H9 (cell line): ENCODE measurements at places on chromosomes 11 and 22.

- DNase-seq: no peak
Measured at GRCh38 chr11:92682952-92683351, 286.5 kb upstream of the MTNR1B start.

- no peak for DNase-seq
Measured at GRCh38 chr11:20097319-20098221, 62.7 kb downstream of the DBX1 start.

DNA sequence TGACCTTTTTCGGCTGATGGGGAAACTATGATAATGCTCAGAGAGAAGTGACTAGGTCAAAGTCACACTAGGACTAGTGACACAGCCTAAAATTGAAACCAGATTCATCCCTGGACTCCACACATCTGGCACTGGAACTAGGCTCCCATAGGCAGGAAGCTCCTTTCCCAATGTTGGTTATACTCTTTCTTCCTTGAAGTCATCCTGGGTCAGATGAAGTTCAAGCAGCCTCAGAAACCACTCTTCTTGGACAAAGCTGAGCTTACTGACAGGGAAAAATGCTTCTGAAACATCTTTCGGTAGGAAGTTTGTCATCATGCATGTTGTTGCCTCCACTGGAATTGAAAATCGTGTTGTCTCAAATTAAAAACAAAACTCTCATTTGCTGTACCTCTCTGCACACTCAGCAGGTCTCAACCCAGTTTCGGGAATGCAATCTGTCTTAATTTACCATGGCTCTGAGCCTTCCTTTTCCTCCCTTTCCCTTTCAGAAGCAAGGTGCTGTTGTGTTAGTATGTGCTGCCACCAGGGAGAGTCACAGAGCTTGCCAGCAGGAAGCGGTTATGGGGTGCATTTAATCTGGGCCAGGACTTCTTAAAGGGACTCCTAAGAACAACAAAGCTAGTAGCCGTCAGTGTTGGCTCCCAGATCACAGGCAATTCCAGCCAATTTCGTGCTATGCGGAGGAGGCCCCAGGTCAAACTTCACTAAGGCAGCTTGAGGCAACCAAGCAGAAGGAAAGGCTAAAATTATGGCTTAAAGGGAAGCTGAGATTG, 384.8 kb downstream of the TENM4 start:
- DNase-seq: no peak

DNA sequence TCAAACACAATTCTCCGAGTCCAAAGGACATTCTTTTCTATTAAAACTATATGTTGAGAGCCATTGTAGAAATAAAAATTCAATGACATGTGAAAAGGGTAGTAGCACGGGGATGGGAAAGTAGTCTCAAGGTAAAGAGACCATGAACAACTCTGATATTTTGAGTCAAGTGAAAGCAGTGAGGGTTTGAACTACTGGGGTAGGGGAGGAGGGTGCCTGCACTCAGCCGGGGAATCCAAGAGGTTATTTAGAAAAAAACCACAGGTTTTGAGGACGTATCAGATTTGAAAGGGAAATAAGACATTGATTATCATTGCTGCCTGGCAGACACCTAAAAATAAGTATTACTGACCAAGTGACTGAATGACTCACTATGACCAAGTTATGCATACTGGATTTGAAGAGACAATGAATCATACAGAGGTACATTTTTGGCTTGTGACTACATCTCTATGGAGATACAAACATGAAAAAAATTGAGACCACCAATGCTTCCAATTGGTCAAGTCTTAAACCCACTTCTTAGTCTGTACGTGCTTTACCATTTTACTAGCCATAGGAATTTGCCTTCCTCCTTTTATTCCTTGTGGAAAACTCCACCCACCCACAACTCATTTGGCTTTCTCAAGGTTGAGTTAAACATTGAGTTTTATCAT, 2.2 kb upstream of the OR52H1 start:
- no peak for DNase-seq

- DNase-seq: no peak
Measured at GRCh38 chr11:2745511-2745910, 45.7 kb upstream of the KCNQ1OT1 start.

DNA sequence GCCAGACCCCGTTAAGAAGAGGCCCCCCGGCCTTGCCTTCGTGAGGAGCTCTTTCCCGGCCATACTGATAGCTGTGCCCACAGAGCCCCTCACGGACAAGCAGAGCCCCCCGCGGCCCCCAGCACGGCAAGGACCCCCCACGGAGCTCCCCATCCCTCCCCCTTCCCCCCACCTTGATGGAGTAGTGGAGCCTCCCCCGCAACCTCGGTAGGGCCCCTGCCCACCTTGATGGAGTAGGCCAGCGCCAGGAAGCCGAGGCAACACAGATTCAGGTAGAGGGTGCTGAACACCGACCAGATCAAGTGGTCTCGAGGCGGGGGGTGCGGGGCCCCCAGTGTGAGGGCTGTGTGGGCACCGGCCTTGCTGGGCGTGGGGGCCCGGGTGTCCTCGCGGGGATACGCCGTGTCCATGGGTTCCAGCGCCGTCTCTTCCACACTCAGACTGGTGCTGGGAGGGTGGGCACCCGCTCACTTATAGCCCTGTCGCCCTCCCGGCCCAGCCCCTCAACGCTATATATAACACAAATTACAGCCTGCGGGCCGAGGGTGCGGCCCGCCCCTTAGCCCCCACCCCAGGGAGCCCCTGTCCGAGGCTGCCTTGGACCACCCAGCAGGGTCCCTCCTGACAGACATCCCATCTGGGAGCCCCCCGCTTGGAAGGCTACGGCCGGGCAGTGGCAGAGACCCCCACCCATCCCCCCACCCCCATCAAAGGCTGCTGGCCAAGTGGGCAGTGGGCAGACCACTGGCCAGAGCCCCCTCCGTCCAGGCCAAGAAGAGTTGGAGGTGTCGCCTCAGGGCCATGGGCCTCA, at the start of gene IFITM5:
TSS of gene IFITM5 (minus strand) at position 446 of the 811 bp plus-strand sequence. CDS start at position 410, 36 bp downstream.
- DNase-seq: no peak

DNA sequence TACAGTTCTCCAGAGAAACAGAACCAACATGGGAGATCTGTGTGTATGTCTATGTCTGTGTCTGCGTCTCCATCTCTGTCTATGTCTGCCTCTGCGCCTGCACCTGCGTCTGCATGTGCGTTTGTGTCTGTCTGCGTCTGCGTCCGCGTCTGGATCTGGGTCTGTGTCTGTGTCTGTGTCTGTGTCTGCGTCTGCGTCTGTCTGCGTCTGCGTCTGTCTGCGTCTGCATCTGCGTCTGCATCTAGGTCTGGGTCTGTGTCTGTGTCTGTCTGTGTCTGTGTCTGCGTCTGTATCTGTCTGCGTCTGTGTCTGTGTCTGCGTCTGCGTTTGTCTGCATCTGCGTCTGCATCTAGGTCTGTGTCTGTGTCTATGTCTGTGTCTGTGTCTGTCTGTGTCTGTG, 88.4 kb upstream of the SLC22A12 start:
- DNase-seq: no peak

GRCh38 chr11:40819230-40819629, 640.2 kb downstream of the LRRC4C start:
- DNase-seq: peak; percentile 30

DNA sequence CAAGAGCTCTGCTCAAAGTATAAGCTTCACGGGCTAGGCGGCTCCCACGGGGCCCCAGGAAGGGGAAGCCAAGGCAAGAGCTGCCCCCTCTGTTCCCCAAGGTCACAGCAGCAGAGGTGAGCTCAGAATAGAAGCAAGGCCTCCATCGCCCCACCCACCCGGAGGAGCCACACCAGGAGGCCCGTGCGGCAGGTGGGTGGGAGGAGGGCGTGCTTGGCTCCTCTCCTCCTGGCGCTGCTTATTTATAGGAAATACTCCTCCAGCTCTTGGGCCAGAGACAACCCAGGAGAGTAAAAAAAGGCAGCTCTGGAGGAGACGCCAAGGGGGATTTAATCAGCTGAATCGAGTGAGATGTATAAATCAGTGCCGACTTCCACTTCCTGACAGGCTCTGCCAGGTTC, 87.8 kb downstream of the FEZ1 start:
- no peak for DNase-seq

DNA sequence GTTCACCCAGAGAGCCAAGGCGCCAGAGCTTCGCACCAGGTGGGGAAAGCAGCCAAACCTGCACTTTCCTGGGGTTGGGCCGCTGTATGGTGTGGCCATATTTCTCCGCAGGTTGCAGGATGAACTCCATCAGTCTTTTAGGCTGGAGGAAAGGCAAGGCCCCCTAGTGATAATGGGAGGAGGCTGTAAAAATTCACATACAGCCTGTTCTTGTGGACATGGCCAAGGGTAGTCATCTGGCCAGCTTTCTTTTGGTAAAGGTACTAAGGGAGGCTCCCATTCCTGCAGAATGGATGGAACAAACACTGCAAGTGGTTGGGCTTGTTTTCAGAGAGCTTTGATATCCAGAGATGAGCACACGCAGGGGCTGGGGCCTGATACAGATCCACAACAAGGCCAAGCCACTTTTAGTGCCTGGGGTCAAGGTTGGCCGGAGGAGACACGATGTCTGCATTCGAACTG, 29.6 kb downstream of the C22orf31 start:
- DNase-seq: no peak

DNA sequence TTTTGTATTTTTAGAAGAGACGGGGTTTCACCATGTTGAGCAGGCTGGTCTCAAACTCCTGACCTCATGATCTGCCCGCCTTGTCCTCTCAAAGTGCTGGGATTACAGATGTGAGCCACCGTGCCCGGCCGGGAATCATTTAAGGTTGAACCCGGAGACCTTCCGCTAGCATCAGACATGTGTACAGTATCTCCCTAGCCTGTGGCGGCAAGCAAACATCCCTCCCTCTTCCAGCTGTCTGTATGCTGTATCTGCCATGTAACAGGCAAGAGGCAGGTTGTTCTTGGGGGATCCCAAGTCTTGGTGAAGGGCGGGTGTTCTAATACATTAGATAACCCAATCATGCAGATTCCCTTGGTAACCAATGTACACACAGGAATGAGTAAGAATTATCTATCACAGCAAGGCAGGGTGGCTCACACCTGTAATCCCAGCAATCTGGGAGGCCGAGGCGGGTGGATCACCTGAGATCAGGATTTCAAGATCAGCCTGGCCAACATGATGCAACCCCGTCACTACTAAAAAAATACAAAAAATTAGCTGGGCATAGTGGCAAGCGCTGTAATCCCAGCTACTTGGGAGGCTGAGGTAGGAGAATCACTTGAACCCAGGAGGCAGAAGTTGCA, 58.1 kb upstream of the RBFOX2 start:
- DNase-seq: no peak

DNA sequence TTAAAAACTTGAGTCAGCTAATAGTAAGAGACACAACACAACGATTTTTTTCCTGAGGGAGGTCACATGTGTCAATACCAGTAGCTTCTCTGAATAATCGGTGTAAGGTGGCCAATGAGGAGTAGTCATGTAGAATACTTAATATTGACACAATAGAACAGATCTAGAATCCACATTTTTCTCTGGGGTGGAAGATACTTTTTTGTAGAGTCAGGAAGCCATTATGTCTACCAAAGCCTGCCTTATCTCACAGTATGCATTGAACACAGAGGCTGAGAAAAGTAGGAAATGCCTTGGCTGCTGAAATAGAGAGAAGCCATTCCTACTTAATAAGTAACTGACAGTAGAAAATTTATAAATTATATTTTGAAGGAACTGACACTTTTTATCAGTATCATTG, 725.0 kb downstream of the METTL15 start:
- no peak for DNase-seq

GRCh38 chr11:117466966-117467365, 139.3 kb downstream of the CEP164 start:
- no peak for DNase-seq

DNA sequence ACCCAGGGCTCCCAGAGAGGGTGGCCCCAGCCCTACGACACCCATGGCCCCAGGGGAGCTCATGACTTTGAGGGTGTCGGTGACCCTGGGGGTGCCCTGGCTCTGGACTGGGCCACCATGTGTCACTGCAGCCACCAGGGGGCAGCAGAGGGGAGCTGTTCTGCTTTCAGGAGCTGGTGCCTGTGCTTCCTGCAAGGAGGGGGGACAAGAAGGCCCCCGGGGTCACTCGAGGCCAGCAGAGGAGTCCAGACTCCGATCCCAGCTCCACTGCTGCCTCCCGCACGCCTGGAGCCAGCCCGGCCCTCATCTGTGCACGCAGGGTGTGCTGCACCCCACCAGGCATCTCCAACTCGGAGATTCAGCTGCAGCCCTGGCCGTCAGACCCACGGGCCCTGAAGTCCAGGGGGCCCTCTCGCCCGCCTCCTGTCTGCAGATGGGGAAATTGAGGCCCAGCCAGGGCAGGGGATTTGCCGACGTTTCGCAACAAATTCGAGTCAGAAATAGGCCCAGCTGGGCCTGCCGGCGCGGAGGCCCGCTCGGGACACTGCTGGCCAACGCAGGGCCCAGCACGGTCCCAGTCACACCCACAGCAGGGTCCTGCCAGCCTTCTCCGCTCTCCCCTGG, 29.5 kb upstream of the WNT7B start:
- peak; percentile 87 for DNase-seq

DNA sequence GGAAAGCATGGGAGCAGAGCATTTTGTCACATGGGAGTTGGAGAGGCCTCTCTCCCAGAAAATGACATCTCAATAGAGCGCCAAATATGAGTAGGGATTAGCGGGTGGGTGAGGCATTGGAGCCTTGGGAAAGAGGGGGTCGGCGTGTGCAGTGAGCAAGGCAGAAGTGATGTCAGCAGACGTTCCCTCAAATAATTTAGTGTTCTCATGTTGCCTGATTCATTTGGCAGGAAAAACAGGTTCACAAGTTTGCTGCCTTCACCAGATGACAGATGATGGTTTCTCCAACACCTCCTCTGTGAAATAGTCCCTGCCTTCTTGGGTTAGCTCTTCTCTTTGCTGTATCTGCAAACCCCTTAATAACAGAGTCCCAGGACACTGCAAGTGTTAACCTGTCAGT, 118.5 kb upstream of the ARHGAP20 start:
- DNase-seq: no peak

DNA sequence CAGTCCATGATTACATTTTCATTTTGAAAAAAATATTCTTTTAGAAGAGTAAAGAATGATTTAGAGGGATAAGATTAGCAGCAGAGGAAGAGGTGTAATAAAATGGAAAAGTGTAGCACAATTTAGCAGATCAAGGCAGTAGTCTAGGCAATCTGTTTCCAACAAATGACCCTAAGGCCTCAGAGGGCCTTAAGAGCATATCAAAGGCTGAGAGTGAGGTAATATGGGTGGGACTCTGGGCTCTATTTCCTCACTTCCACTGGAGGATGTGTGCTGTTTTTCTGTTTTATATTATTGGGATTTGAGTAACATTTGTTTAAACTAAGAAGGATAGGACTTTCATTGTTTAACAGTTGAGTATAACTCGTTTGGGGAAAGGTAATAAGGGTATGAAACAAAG, 28.8 kb downstream of the CCDC81 start:
- no peak for DNase-seq

GRCh38 chr11:116579031-116579653, 193.6 kb downstream of the BUD13 start:
- DNase-seq: peak; percentile 71
